ENCODE measurements at places on chromosomes 6 and 20. TPM values are rescaled to one million over a fixed set of nuclear protein-coding genes. Genes with fewer than 3 reads are reported as not detected.

- H3K27me3 ChIP-seq, result no peaks in the 10 kb centered on the region
- H3K36me3 ChIP-seq, result no peaks in the 10 kb centered on the region
- H3K4me1 ChIP-seq, result peaks cover 12% of the 10 kb centered on the region
- no peak overlapping the region for H3K4me3 ChIP-seq
Observed at GRCh38 chr6:137353842-137354397, 134.7 kb upstream of the IFNGR1 start.

DNA sequence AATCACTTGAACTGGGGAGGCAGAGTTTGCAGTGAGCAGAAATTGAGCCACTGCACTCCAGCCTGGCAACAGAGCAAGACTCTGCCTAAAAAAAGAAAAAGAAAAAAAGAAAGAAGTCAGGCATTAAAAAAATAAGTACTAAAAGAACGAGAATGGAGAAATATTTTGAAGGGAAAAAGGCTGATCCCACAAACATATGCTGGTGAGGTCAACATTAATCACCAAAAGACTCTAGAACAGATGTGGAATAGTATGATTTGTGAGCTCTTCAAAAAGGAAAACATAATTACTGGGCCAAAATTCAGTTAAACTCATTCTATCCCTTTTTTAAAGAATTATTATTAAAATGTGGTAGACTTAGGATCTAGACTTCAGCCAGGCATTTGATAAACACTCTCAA is 61.2 kb upstream of the NRSN1 start:
- no peaks in the 10 kb centered on the region for H3K27me3 ChIP-seq
- H3K36me3 ChIP-seq, result no peaks in the 10 kb centered on the region
- H3K4me3 ChIP-seq, result no peak overlapping the region
- H3K27ac ChIP-seq, result no peak overlapping the region
- DNase-seq, result no peak

GRCh38 chr6:26299286-26300042 is 65.5 kb upstream of the BTN3A2 start:
- no peaks in the 10 kb centered on the region for H3K4me1 ChIP-seq
- H3K36me3 ChIP-seq, result no peaks in the 10 kb centered on the region
- DNase-seq, result no peak
- no peak overlapping the region for H3K27ac ChIP-seq
- H3K27me3 ChIP-seq, result no peaks in the 10 kb centered on the region

The HTR1E gene
- total RNA-seq, result not detected

GRCh38 chr6:156464100-156464878 is 312.9 kb upstream of the ARID1B start:
- no peak for DNase-seq
- no peaks in the 10 kb centered on the region for H3K36me3 ChIP-seq
- H3K4me3 ChIP-seq, result no peak overlapping the region
- no peak overlapping the region for H3K27ac ChIP-seq

The NT5E gene
- total RNA-seq, result 2.7 TPM

The RIPPLY2 gene
- total RNA-seq, result not detected

GRCh38 chr6:20693466-20694063 is 159.3 kb downstream of the CDKAL1 start:
- DNase-seq, result no peak
- no peaks in the 10 kb centered on the region for H3K4me1 ChIP-seq
- no peak overlapping the region for H3K27ac ChIP-seq
- H3K36me3 ChIP-seq, result no peaks in the 10 kb centered on the region

DNA sequence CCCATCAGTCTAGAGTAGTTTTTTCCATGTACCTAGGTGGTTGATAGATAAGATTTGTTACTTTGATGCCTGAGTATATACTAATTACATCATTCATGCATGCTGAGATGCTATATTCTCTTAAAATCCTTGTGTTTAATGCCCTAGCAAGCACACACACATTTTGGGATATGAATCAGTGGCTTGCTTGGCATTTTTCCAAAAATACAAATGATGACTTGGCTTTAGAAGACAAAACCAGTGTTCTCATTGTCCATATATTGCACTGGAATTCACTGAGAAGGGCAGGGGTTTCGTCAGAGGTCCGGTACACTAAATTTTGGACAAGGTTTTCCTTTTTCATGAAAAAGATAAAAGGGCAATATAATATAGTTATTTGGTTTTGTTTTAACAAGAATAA is 24.9 kb downstream of the GTPBP2 start:
- no peak overlapping the region for H3K27ac ChIP-seq
- peaks cover 40% of the 10 kb centered on the region for H3K36me3 ChIP-seq
- H3K4me3 ChIP-seq, result no peak overlapping the region
- no peak for DNase-seq
- H3K27me3 ChIP-seq, result no peaks in the 10 kb centered on the region
